ENCODE measurements at places on chromosomes 2 and 18. TPM values are rescaled to one million over a fixed set of nuclear protein-coding genes. Genes with fewer than 3 reads are reported as not detected.

SLC4A5 gene
- total RNA-seq: 0.28 TPM

TMEM182 gene
- total RNA-seq: 212 TPM

SERPINB11 gene
- total RNA-seq: not detected

SCLY gene
- total RNA-seq: 11.3 TPM

POTEC gene
- not detected for total RNA-seq

GRCh38 chr18:54125429-54125828, 99.0 kb downstream of the MBD2 start:
- DNase-seq: no peak
- no peak overlapping the region for H3K4me3 ChIP-seq
- no peak overlapping the region for H3K27ac ChIP-seq
- H3K4me1 ChIP-seq: no peaks in the 10 kb centered on the region

- no peak for DNase-seq
- H3K36me3 ChIP-seq: no peaks in the 10 kb centered on the region
- H3K27me3 ChIP-seq: no peaks in the 10 kb centered on the region
- peaks cover 23% of the 10 kb centered on the region for H3K4me1 ChIP-seq
- H3K27ac ChIP-seq: no peak overlapping the region
Measured at GRCh38 chr2:109451671-109452070, 162.1 kb downstream of the SEPTIN10 start.

GRCh38 chr2:214946949-214947348, 137.5 kb upstream of the BARD1 start:
- no peak for DNase-seq
- no peaks in the 10 kb centered on the region for H3K27me3 ChIP-seq
- no peaks in the 10 kb centered on the region for H3K36me3 ChIP-seq
- no peaks in the 10 kb centered on the region for H3K4me1 ChIP-seq

GRCh38 chr2:127511090-127511695, 15.1 kb downstream of the IWS1 start:
- H3K4me1 ChIP-seq: no peaks in the 10 kb centered on the region
- H3K36me3 ChIP-seq: no peaks in the 10 kb centered on the region
- no peak overlapping the region for H3K4me3 ChIP-seq

DNA sequence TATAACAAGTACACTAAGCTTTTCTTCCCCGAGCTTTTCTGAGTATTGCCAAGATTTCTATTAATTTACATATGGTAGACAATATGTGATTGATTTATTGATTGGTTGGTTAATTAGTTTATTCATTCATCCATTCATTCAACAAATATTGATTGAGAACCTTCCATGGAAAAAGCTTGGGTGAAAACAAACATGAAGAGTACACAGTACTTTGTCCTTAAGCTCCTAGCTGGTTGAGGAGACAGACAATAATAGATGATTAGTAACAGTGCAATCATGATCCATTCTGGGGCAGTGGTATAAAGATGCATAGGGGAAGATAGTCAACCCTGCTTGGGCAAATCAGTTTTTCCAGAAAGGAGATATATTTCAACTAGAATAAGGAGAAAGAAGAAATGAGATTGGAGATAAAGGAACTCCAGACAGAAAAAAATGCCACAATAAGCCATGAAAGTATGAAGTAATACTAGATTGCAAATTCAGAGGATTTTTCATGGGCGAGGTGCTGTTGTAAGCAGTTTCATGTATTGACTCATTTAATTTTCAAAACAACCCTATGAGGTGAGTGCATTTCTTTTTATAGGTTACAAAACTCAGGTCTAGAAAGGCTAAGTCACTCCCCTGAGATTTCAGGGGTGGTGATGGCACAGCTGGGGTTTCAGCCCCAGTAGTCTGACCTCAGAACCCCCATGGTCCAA, 129.5 kb downstream of the RND3 start:
- no peaks in the 10 kb centered on the region for H3K36me3 ChIP-seq
- no peak for DNase-seq
- H3K4me1 ChIP-seq: no peaks in the 10 kb centered on the region
- H3K27ac ChIP-seq: no peak overlapping the region

Data from right atrium auricular region (tissue), 2 donors.